ENCODE measurements at places on chromosomes 3 and 15.

- DNase-seq, result no peak
Observed at GRCh38 chr15:69781411-69782125, 316.1 kb downstream of the TLE3 start.

GRCh38 chr3:22713936-22714335, 489.2 kb upstream of the UBE2E2 start:
- DNase-seq, result peak; percentile 58

- DNase-seq, result no peak
Observed at GRCh38 chr15:61879219-61879618, 181.0 kb downstream of the VPS13C start.

GRCh38 chr15:40243126-40243810, 4.4 kb downstream of the PAK6 start:
- DNase-seq, result no peak

DNA sequence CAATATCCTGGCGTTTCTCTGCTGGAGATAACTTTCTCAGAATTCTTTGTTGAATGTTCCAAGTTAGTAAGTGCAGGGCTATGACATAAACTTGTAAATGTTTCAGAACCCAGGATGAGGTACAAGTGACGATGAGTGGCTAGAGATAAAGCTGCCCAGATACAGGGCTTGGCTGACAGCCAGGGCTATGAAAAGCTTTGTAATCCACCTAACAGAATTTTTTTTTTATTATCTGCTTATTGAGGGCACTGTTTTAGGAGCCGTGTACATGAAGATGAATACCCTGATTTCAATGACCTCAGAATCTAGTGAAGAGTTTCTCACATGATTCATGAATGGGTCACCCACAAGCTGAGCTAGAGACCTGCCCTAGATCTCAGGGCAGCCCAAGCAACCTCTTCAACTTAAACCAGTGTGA, 431.4 kb downstream of the DIPK2A start:
- peak; percentile 76 for DNase-seq

DNA sequence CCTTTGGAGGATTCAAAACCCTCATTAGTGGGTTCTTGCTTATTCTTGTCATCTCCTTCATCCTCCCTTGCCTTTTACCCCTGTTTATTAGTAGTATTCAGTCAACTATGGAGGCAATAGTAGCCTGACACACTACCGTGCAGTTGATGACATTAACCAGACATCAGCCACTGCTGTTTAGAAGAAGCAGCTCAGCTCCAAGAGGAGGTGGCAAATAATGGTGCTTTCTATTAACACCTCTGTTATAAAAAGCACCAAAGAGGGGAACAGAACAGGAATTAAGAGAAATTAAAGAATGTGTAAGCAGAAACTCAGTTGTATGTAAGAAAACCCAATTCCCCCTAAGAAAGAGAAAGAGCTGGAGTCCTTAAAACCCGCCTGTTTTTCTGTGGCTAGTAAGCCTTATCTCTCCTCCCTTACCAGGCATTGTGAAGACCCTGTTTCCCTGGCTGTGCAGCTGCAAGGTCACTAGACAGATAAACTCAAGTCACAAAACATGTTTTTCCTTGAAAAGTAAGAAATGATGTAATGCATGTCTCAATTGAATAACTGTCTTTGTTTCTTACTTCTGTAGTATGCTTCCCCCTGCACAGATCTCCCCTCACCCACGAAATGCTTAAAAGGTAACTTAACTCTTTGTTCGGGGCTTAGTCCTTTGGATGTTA, 21.2 kb downstream of the CCR4 start:
- no peak for DNase-seq

- no peak for DNase-seq
Observed at GRCh38 chr15:57920911-57921310, 144.6 kb downstream of the ALDH1A2 start.

DNA sequence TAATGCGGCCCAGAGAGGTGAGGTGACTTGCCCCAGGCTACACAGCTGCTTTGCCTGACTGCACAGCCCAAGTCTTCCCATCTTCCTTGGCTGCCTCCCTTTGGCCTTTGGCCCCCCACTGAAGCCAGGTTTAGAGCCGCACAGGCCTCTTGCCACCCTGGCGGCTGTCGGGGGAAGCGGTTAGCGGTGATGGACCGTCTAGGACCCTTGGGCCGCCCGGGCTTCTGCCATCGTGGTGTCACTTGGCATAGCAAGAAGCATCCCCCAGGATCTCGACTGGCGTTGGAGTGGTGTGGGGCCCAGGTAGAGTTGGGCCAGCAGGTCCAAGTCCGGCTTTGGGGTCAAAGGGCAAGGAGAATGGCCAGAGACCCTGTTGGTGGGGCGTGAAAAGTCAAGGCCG, 61.0 kb downstream of the LINGO1 start:
- no peak for DNase-seq

GRCh38 chr3:128813097-128813496, 66.3 kb upstream of the ACAD9 start:
- DNase-seq, result no peak

DNA sequence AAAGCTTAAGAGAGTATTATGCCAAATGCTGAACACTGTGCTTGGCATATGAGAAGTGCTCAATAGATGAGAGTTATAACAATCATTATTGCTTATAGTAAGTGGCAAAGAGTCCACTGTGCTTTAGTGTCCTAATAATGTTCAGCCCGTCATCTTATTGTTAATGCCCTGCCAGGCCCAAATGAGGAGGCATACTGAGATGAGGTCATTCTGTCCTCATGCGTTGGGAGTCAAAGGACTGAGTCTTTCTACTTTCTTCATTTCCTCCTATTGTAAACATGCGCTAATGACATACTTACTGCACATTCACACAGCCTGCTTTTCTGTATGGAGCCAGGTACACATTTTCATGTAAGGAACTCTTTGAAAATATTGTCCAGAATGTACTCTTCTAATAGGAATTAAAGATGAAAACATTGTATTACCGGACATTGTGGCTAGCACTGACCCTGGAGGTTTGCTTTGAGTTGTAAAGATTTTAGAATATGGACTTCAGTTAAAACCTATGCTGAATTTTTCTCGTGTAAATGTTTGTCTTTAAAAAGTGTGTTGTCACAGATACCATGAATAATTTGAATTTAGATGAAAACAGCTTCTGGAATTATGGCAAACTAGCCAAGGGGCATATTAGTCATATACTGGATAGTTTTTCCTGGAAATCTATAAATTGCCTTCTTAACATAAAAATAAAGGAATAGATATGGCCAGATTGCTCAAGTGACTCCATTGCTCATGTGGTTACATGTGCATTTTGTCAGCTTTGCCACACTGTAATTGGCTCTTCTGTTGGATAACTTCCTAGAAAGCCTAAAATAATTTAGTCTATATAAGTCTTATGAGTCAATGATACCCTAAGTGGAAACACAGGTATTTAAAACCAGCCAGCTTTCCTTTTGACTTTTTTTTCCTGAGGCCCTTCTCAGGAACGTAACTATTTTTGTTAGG, 38.3 kb downstream of the KBTBD12 start:
- no peak for DNase-seq

DNA sequence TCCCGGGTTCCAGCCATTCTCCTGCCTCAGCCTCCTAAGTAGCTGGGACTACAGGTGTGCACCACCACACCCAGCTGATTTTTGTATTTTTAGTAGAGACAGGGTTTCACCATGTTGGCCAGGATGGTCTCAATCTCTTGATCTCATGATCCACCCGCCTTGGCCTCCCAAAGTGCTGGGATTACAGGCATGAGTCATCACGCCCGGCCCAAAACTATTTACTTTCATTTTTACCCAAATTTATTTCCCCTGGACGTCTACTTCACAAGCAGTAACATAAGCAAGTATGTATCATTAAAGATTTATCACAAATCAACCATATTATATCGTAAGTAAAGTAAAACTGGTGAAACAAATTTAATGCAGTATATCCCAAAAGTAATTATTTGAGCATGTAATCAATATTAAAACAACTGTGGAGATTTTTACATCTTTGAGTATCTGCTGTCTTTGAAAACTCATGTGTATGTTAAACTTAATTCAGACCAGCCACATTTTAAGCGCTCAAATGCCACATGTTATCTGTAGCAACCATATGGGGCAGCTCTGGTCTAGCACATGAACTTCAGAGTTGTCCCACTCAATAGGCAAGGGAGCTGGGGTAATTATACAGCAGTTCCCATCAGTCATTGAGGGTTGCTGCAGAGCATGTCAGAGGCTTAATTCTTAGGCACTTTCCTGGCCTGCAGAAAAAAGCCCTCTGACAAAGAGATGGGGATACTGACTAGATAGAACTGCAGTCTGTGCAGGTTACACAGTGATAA, 185.7 kb upstream of the CTDSPL start:
- DNase-seq, result no peak

DNA sequence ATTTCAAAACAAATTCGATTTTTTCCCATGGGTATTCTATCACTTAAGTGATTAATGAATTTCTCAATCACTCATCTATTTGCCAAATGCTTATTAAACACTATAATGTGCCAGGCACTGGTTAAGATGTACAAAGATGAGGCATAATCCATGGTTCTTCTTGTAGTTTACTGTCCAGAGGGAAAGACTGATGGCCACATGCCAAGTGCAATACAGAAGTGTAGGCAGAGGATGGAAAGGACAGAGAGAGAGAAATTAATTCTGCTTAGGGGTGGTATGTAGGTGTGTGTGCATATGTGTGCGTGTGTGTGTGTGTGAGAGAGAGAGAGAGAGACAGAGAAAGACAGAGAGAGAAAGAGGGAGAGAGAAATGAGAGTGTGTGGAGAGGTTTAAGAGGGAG, 120.8 kb upstream of the CCNL1 start:
- peak; percentile 19 for DNase-seq

DNA sequence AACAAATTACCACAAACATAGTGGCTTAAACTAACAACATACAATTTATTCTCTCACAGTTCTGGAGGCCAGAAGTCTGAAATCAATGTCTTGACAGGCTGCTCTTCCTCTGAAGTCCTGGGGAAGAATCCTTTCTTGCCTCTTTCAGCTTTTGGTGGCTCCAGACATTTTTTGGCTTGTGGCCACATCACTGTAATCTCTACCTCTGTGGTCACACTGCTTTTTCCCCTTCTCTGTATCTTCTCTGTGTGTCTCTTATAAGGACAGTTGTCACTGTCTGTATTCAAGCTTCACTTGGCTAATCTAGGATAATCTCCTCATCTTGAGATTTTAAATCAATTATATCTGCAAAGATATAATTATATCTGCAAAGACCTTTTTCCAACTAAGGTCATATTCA, 80.3 kb upstream of the ABHD2 start:
- no peak for DNase-seq

DNA sequence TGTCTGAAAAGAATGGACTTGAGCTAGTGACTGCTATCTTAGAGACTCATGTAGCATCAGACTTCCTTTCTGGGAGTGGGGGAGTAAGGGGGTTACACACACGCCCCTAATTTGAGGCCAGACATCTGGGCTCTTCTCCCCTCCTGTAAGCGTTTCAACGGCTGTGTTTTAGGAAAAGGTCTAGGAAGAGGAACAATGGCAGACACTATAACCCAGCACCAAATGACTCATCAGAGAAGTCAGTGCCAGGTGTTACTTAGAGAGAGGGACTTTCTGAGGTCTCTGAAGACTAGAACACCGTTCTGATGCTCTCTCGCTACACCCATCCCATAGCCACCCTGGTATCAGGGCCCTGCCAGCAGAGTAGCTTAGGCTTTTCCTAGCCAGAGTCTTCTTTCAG, 65.5 kb downstream of the SSUH2 start:
- DNase-seq, result peak; percentile 51

DNA sequence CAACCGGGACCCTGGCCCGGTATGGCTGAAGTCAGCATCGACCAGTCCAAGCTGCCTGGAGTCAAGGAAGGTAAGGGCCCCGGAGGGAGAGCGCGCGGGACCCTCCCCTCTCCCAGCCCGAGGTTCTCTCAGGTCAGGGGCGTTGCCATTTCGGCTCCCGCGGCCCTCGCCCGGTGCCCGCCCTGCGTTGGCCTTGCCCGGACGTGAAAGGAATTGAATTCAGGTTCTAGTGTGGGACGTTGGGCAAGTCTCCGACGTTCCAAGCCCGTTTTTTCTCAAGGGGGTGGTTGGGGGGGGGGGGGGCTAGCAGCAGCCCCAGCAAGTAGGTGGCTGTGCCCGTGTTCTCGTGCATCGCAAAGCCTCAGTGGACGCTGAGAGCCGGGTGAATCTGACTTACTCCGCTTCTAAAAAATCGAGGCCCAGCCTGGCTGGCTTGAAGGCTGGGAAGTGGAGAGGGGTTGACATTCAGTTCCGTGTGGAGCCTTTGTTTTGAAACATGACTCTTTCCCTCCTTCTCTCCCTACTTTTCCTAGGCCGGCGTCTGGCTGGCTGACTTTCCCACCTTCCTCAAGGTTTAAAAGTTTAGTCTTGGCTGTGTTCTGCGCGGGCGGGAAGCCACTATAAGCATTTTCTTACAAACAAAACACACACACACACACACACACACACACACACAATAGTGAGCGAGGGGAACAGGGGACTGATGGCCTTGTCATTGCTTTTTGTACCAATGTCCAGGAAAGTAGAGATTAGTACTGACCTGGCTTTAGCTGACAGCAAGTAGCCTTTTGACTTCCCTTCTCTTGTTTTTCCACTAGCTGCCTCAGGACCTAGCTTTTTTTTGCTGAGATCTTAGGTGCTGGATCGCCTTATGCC, at the start of gene UTS2B:
Gene UTS2B (minus strand): TSS at position 873 of the 876 bp plus-strand sequence. CDS start 48,337 bp downstream, outside the sequence.
- DNase-seq, result peak; percentile 56

DNA sequence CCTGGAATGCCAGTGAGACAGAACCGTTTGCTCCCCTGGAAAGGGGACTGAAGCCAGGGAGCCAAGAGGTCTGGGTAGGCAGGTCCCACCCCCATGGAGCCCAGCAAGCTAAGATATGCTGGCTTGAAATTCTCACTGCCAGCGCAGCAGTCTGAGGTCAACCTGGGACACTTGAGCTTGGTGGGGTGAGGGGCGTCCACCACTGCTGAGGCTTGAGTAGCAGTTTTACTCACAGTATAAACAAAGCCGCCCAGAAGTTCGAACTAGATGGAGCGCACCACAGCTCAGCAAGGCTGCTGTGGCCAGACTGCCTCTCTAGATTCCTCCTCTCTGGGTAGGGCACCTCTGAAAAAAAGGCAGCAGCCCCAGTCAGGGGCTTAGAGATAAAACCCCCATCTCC, 33.6 kb downstream of the CEP70 start:
- no peak for DNase-seq

- peak; percentile 24 for DNase-seq
Observed at GRCh38 chr3:183178833-183179549, 16.5 kb upstream of the LAMP3 start.
